ENCODE measurements at places on chromosomes 4 and X. TPM values are rescaled to one million over a fixed set of nuclear protein-coding genes. Genes with fewer than 3 reads are reported as not detected.

DNA sequence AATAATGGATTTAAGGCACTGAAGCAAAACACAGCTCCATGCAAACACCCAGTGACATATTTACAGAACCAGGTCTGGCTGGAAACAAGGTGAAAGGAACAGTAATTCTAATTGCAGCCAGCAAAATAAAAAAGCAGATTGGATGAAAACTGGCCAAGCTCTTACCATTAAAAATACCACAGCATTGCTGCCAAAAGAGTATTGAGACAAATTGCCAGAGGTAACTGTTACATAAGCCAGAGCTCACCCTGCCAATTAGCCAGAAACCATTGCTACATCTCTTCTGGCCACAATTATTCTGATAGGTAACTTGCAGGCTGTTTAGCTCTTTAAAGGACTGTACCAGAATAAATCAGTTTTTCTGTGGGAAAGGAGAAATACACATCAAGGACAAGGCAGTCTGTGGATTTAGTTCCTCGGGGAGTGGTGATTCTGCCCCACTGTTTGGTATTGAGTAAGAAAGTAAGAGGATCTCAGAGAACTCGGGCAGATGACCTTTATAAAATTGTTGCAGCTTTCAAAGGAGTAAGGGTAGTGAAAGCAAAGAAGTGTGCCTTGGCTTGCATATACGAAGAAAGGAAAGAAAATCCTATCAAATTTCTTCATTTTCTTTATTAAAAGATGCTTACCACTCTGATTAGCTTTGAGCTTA is 369.5 kb downstream of the PPP3CA start:
- no peak for DNase-seq

DNA sequence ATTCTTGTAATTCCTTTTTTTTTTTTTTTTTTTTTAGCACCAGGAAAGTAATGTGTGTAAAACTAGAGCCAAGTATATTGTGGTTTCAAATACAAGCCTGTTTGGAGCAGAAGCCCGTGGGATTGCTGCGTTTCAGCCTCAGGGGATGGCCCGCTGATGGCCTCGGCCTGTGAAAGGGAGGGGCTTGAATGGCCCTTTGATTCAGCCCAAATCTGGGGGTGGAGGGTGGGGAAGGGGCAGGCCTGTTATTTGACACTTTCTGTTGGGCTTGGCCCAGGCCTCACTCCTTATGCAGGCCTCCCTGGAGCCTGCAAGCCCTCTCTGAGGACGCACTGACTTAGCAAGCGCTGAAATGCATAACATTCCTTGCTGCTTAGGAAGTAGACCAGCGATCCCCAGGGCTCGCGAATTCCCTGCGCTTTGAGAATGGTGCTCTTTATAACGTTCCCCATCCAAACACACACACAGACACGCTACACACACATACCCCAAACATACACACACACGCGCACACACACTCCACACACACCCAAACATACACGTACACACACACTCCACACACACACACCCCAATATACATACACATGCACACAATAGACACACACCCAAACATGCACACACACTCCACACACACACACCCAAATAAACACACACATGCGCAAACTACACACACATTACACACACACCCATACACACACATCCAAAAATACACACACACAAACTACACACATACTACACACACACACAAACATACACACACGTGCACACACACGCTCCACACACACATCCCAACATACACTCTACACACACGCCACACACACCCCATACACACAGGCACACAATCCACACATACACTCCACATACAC is 29.6 kb downstream of the TLR10 start:
- peak; percentile 55 for DNase-seq

The SPANXC gene
- not detected for total RNA-seq

DNA sequence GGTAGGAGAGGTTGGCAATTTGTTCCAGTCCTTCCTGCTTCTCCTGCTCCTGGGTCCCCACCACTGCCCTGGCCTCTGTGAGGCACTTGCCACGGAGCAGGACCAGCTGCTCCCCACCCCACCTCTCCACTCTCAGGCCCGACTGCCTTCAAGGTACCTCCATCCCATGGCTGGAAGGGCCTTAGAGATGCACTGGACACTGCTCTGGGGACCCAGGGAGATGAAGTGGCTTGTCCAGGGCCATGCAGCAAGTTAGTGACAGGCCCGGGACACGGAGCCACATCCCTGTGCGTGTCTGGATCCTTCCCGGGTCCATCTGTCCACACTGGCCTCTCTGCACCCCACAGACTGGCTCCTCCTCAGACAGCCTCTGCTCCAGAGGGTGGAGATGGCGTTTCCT is 105.3 kb downstream of the CPZ start:
- DNase-seq: peak; percentile 9

GRCh38 chrX:153492543-153492942 is 2.2 kb upstream of the BGN start:
- no peak for DNase-seq

GRCh38 chr4:144633215-144633614 is 12.7 kb upstream of the HHIP start:
- no peak for DNase-seq

DNA sequence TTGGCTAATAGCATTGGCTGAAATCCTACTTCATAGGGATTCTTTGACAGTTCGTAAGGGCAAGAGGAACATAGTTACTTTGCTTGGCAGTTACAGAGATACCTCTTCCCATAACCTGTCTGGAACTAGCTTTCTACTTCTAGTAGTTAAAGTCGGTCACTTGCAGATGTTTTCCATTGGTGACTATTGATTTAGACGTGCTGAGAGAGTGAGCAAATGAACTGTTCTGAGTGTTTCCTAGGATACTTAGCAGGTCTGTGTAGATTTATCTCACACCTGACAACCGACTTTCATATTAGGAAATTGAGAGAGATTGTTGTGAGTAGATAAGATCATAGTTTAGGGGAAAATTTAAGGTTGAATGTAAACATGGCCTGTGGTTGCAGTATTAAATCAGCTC is 116.8 kb downstream of the TSPAN7 start:
- DNase-seq: no peak

Data from stomach (tissue), 19 donors.